ENCODE measurements at places on chromosomes 6 and 20.

GRCh38 chr6:157229132-157229618, 94.1 kb downstream of the TMEM242 start:
- peak; percentile 57 for DNase-seq

GRCh38 chr6:122568350-122568749, 41.9 kb upstream of the PKIB start:
- no peak for DNase-seq

DNA sequence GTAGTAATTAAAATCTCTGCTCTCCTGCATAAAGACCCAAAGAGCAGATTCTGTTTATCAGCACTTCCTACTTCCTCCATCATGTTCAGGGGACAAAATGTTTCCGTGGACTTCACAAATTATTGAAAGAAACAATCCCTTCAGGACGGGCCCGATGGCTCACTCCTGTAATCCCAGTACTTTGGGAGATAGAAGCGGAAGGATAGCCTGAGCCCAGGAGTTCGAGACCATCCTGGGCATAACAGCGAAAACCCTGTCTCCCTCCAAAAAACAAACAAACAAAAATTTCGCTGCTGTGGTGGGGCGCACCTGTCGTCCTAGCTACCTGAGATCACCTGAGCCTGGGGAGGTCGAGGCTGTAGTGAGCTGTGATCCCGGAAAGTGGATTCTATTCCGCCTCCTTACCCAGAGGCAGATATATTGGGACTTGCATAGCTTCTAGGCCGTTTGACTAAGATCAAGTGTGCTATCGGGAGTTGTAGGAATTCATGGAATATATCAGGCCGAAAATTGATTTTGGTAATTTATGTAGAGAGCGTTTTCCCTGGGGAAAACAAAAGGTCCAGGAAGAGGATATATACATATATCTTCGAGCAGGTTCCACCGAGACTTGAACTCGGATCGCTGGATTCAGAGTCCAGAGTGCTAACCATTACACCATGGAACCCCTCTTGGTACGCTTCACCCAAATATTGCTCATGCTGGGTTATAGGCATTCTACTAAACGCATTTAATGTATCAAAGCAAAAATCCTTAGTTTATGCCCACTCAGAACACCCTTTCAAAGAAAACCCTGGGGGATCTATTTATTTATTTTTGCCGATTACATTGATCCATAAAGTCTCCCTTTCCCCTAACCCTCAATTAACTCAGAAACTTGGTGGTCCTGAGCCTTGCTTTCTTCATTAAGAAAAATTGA, 74.5 kb upstream of the ZNF184 start:
- DNase-seq = no peak

GRCh38 chr6:84151669-84152068, 75.8 kb downstream of the CEP162 start:
- DNase-seq = no peak

Data from NCI-H510A (cell line).